ENCODE measurements at places on chromosomes 5 and 9.

GRCh38 chr9:14135421-14135820 is 178.5 kb downstream of the NFIB start:
- DNase-seq, result peak; percentile 6

GRCh38 chr5:131266370-131267060 is 2.7 kb downstream of the CDC42SE2 start:
- DNase-seq, result no peak

- DNase-seq, result no peak
Observed at GRCh38 chr5:10685115-10685521, 75.9 kb downstream of the DAP start.

DNA sequence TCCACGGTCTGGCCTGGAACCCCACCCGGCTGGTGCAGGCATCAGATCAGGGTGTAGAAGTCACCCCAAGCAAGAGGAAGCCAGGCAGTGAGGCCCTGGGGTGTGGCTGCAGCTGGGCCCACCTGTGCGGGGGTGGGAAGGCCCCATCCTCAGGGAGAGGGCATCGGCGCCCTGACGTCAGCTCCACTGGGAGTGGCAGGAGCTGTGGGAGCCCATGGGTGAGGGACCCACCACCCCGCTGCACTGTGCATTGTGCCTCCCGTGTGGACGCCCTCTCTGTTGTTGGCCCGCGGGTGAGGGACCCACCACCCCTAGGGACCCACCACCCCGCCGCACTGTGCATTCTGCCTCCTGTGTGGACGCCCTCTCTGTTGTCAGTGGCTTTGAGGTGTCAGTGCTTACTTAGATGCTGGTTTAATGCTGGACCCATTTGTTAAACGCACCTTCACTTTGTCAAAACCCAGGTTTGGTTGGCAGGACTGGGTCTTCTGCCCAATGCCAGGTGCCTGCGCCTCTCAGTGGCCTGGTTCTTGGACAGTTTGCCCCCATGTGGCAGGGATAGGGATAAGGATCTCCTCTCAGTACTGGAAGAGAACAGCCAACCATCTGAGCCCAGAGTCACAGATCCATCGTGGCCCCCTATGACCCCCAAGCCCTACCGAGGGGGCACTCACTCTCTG is 6.9 kb upstream of the EXOC3 start:
- DNase-seq, result peak; percentile 26

GRCh38 chr9:132833550-132834121 is 44.4 kb downstream of the AK8 start:
- peak; percentile 98 for DNase-seq

DNA sequence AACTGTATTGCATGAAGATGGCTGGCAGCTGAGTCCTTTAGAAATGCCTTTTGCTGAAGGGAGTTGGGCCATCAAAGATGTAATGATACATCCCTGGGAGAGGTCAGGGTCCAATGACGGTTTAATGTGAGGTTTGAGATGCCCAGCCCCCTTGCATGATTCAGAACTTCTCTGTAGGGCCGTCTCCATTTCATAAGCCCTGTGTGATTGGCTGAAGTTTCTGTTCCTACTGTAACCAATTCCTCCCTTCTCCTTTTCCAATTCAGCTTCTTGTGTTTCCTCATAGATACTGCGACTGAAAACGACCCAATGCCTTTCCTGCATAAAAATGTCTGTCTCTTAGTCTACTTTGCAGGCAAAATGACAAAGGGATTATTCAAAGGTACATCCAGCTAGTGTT is 47.9 kb upstream of the ST8SIA4 start:
- DNase-seq, result no peak

- no peak for DNase-seq
Observed at GRCh38 chr5:159449925-159450324, 119.6 kb upstream of the IL12B start.

GRCh38 chr5:165134155-165134554 is 1628.7 kb downstream of the MAT2B start:
- DNase-seq, result no peak

DNA sequence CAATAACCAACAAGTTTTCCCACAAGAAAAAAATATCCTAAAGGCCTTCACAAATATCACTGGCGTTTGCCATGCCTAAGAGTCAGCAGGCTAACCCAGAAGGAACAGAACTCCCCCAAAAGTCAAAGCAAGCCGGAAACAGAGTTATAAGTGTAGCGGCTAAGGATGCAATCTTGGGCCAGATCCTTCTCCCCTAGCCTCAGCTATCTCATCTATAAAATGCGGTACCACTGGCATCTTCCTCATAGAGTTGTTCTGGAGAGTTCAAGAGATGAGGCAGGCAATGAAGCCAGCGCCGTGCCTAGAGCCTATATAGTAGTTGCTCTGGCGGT is 632 bp downstream of the DPM2 start:
- no peak for DNase-seq

DNA sequence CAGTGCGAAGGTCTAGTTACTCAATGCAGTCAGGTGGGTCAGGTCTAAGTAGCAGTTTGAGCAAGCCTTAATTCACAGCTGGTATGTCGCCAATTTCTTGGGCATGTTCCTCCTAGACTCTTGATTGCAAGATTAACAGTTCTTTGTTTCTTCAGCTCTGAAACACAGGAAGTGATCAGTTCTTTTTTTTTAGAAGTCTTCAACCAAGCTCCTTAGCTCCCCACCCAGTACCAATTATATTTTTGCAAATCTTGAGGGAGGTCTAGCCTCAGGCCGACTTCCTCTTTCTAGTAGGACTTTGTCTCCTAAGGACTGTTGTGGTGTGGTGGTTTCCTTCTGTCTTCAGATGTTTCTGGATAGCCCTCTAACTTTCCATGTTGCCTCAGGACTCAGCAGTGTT is 2054.2 kb downstream of the MAT2B start:
- DNase-seq, result no peak

GRCh38 chr9:99255651-99256050 is 33.6 kb downstream of the SEC61B start:
- DNase-seq, result no peak

- DNase-seq, result no peak
Observed at GRCh38 chr9:86298873-86299272, 16.5 kb upstream of the ISCA1 start.

- DNase-seq, result no peak
Observed at GRCh38 chr5:10264604-10265003, 14.5 kb downstream of the CCT5 start.

DNA sequence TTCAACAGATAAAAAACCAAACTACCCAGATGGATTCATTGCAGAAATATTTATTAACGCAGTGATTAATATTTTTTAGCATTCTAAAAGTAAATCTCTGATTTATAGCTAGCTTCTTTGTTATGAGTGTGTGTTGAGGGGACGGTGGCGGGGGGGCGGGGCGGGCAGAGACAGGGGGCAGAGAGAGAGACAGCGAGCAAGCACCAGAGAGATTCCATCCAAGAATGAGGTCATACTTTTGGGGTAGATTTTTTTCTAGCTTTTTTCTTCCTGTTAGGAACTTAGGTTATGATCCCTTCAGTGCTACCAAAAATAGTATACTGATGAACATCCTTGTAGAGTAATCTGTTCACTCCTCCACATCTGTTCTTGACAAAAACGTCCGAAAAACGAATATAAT is 500 bp upstream of the ZNF883 start:
- DNase-seq, result no peak

- no peak for DNase-seq
Observed at GRCh38 chr5:96447949-96448348, 14.9 kb upstream of the PCSK1 start.

- no peak for DNase-seq
Observed at GRCh38 chr9:111411266-111411665, 72.9 kb downstream of the ECPAS start.

GRCh38 chr5:129172580-129172979 is 78.0 kb downstream of the ISOC1 start:
- DNase-seq, result no peak

GRCh38 chr9:73024601-73025034 is 71.8 kb upstream of the ALDH1A1 start:
- no peak for DNase-seq

DNA sequence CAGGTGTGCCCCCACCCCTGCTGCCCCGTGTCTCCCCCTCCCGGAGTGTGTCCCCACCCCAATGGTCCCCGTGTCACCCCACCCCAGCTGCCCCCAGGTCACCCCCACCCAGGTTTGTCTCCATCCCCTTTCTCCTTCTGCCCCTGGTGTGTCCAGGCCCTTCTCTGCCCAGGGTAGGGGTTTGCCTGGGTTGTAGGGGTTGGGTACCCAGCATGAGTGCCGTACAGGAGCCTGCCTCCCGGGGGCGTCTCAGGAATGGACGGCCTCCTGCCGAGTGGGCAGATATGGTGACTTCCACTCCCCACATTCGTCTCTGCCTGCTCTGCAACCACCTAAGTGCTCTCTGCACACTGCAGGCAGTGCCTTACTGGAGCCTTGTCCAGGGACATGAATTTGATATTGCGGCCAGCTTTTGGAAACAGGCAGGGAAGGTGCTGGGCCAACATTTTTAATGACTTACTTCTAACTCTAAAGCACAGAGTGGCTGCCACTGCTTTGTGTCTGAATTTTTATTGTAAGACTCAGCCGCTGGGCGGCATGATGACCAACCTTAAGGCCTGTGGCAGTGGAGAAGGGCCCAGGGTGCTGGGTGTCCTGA is 6.7 kb downstream of the LRRC14B start:
- no peak for DNase-seq

DNA sequence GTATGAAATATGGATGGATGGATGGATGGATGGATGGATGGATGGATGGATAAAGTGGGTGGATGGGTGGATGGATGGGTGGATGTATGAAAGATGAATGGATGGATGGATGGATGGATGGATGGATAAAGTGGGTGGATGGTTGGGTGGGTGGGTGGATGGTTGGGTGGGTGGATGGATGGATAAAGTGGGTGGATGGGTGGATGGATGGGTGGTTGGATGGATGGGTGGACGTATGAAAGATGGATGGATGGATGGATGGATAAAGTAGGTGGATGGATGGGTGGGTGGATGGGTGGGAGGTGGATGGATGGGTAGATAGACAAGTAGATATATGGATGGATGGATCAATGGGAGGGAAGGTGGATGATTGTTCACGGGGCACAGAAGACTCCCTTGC is 19.0 kb downstream of the UNC5A start:
- DNase-seq, result no peak

- DNase-seq, result peak; percentile 8
Observed at GRCh38 chr5:88269222-88269771, 652 bp upstream of the TMEM161B start.

GRCh38 chr9:137804908-137805630 is 72.5 kb upstream of the CACNA1B start:
- DNase-seq, result no peak

DNA sequence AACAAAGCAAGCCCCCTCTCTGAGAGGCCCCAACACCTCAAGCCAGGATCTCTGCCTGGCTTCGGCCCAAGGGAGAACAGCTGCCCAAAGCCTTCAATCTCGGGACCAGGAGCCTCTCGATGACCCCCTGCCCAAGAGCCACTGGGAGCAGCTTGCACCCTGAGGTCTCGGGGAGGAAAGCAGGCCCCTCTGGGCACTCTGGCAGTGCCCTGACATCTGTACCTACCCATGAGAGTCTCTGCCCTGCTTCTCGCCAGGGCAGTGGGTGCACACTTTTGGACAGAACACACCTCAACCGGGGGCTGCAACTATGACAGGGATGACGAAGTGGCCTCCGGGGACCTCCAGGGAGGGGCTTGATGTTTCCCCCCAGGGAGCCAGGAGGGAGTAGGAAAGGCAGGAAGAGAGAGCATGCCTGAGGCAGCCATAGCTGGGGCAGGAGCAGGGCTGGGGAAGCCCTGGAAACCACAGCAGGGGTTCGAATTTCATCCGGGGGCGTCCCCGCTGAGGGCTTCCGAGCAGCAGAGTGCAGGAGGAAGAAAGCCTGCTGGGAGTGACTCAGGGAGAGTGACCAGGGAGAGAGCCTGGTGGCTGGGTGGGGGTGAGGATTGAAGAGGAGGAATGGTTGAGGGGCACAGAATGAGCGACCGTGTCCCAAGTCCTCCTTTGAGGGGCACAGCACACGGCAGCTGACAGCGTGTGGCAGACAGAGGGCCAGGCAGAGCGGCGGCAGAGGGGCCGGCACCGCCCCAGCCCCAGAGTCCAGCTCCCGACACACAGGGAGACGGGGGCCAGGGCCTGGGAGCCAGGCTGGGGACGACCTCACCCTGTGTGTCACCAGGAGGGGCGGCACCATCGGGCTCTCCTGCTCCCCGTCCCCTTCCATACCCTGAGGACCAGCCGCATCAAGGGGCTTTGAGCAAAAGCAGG is 1.8 kb downstream of the LPCAT1 start:
- no peak for DNase-seq

DNA sequence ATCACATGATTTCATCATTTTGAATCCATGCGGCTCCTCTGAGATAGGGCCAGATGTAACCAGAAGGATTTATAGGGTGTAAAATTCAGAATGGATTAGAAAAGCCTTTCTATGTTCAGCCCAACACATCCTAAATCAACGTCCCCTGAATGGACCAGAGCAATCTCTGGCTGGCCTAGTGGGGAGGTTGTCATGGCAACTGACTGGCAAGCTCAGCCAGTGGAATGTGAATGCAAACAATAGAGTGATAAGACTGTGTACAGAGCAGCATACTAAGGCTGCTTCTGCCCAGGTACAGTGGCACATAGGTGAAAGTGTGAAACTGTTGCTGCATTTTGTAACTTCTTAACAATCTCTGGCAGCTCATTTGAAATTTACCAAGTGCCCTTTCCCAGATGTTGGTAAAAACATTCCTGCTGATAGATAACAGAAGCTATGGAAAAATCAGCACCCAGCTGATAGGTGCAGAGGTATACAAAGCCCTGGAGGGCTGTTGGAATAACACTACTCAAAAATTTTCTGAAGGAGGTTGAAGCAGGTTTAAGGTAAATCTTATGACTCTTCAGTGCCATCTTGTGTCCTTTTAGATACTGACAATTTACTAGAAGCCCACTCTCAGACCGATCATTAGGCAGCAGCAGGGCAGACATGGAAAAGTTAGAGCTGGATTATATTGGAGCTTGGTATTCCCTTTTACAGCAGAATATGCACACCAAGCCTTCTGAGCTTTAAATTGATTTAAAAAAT is 267.2 kb downstream of the RAB3C start:
- DNase-seq, result peak; percentile 61

- no peak for DNase-seq
Observed at GRCh38 chr5:140883373-140883772, 1.4 kb downstream of the PCDHA13 start.

DNA sequence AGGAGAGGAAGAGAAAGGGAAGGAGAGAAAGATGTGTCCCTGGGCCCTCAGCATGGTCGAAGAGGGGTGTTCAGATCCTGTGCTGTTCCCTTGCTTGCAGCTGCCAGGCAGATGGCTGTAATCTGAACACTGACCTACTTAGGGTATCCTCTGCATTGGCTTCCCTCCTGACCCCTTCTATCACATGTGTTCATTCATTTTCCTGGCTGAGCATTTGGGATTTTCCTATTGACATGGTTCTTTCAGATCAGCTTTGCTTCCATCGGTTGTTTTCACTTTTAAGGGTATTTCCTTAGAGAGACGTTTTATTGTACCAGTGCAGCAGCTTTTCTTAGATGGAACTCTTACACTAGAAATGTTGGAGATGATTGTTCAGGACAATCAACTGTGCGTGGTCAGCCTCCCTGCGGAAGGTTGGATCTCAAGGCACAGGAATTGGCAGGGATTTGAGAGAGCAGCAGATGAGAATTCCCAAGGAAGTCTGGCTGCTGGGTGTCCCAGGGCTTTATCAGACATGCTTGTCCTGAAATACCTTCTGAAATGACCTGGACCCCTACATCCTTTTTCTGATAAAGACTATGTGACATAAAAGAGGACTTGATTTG is 26.0 kb downstream of the ACTBL2 start:
- DNase-seq, result peak; percentile 50

- peak; percentile 45 for DNase-seq
Observed at GRCh38 chr9:130444565-130445221, at the start of gene ASS1. TSS of gene ASS1 (plus strand) at chr9:130444961. CDS start at chr9:130452229, 7,268 bp downstream.

- DNase-seq, result no peak
Observed at GRCh38 chr5:6739603-6740002, 26.4 kb downstream of the TENT4A start.

All from NCI-H2171 treated with DMSO at 0.1 percent for 48 hours (cell line).